ENCODE measurements at places on chromosomes 12 and 14.

DNA sequence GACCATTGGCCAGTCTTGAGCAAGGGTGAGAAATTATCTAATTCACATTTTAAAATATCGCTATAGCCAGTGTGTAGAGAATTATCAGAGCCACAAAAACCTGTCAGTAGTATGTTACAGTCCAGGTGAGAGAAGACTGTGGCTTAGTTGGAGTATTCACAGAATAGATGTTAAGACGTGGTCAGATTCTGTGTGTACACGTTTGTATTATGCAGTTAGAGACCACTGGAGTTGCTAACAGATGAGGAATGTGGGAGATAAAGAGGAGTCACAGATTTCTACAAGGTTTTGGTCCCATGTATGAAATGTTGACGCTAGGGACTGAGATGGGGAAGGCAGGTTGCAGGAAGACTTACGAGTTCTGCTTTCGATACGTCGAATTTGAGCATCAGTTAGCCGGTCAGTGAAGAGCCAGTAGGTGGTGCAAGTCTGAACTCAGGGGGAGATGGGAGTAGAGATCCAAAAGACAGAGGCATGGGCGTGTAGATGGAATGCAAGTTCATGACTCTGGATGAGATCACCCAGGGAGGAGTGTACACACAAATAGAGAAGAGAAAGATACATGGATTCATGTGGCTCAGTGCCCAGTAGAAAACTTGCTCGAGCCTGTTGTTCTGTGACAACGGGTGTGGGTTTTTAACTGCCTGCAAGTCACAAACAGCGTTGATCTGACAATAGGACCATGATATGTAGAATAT lies 114.8 kb upstream of the FLRT2 start:
- H3K4me1 ChIP-seq: no peaks in the 10 kb centered on the region
- no peaks in the 10 kb centered on the region for H3K36me3 ChIP-seq
- DNase-seq: peak; percentile 65

GRCh38 chr14:89892953-89893352 lies 61.6 kb downstream of the EFCAB11 start:
- H3K27ac ChIP-seq: no peak overlapping the region
- H3K4me1 ChIP-seq: no peaks in the 10 kb centered on the region
- no peaks in the 10 kb centered on the region for H3K27me3 ChIP-seq
- no peak overlapping the region for H3K4me3 ChIP-seq
- H3K36me3 ChIP-seq: no peaks in the 10 kb centered on the region

- no peak for DNase-seq
- no peak overlapping the region for H3K4me3 ChIP-seq
- no peak overlapping the region for H3K27ac ChIP-seq
- no peaks in the 10 kb centered on the region for H3K27me3 ChIP-seq
- H3K4me1 ChIP-seq: no peaks in the 10 kb centered on the region
- H3K36me3 ChIP-seq: no peaks in the 10 kb centered on the region
Measured at GRCh38 chr12:32794281-32794680, 38.6 kb upstream of the YARS2 start.

DNA sequence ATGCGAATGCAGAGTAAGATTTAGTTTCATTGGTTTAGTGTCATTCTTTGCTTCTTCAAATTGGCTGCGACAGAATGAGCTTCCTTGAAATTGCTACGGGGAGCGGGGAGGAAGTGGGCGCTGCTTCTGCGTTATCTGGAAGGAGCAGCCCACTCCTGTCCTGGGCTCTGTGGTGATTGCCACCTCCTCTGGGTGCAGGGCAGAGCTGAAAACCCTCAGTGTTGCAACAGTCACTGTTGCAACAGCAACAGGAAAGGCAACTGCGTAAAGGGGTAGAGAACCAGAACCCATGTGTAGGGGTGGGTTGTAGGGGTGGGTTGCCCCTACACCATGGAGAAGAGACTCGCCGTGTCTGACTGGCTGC lies 57.7 kb downstream of the MAX start:
- no peaks in the 10 kb centered on the region for H3K36me3 ChIP-seq
- no peak overlapping the region for H3K4me3 ChIP-seq
- H3K27me3 ChIP-seq: no peaks in the 10 kb centered on the region
- no peak for DNase-seq
- H3K4me1 ChIP-seq: no peaks in the 10 kb centered on the region

- no peaks in the 10 kb centered on the region for H3K36me3 ChIP-seq
- no peak for DNase-seq
- no peak overlapping the region for H3K4me3 ChIP-seq
Measured at GRCh38 chr14:101717663-101718490, 43.6 kb upstream of the PPP2R5C start.

- no peaks in the 10 kb centered on the region for H3K27me3 ChIP-seq
- no peak overlapping the region for H3K4me3 ChIP-seq
- H3K27ac ChIP-seq: no peak overlapping the region
Measured at GRCh38 chr12:128956755-128957154, 103.5 kb downstream of the GLT1D1 start.

GRCh38 chr12:110039085-110039807 lies 9.1 kb downstream of the C12orf76 start:
- peak overlapping the region; percentile 85 for H3K27ac ChIP-seq
- peak; percentile 40 for DNase-seq
- no peaks in the 10 kb centered on the region for H3K36me3 ChIP-seq
- no peaks in the 10 kb centered on the region for H3K27me3 ChIP-seq

- no peaks in the 10 kb centered on the region for H3K36me3 ChIP-seq
- no peak for DNase-seq
- no peaks in the 10 kb centered on the region for H3K27me3 ChIP-seq
- no peak overlapping the region for H3K27ac ChIP-seq
- no peak overlapping the region for H3K4me3 ChIP-seq
Measured at GRCh38 chr14:59123975-59124374, 64.5 kb upstream of the DAAM1 start.

DNA sequence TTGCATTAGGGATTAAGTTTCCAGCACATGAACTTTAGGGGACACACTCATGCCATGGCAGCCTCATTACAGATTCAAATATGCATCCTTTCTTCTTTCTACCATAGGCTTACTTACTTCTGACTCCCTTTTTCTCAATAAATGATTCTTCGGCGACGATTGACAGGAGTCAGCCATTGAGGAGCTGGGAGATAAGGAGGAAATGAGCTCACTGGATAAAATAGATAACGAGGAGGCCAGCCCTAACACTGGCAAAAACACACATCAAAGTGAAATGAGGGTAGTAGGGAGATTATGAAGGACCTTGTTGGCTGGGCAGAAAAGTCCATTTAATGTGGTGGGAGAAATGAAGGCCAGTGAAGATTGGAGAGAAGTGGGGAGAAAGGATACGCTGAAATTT lies 172.2 kb downstream of the SLC41A2 start:
- H3K27ac ChIP-seq: no peak overlapping the region
- no peak overlapping the region for H3K4me3 ChIP-seq
- H3K27me3 ChIP-seq: no peaks in the 10 kb centered on the region
- H3K4me1 ChIP-seq: no peaks in the 10 kb centered on the region
- no peaks in the 10 kb centered on the region for H3K36me3 ChIP-seq
- no peak for DNase-seq

GRCh38 chr12:116677202-116677661 lies 60.6 kb downstream of the SPRING1 start:
- no peak overlapping the region for H3K4me3 ChIP-seq
- H3K27me3 ChIP-seq: no peaks in the 10 kb centered on the region
- no peak overlapping the region for H3K27ac ChIP-seq
- H3K36me3 ChIP-seq: no peaks in the 10 kb centered on the region
- no peak for DNase-seq

GRCh38 chr12:128387811-128388422 lies 120.9 kb downstream of the TMEM132C start:
- peak; percentile 61 for DNase-seq
- no peak overlapping the region for H3K4me3 ChIP-seq
- H3K36me3 ChIP-seq: no peaks in the 10 kb centered on the region
- no peaks in the 10 kb centered on the region for H3K4me1 ChIP-seq
- H3K27ac ChIP-seq: no peak overlapping the region

GRCh38 chr12:113461666-113462065 lies 10.0 kb downstream of the LHX5 start:
- H3K4me3 ChIP-seq: no peak overlapping the region
- no peaks in the 10 kb centered on the region for H3K36me3 ChIP-seq
- peaks cover 22% of the 10 kb centered on the region for H3K4me1 ChIP-seq
- no peak overlapping the region for H3K27ac ChIP-seq
- H3K27me3 ChIP-seq: peaks cover 17% of the 10 kb centered on the region

DNA sequence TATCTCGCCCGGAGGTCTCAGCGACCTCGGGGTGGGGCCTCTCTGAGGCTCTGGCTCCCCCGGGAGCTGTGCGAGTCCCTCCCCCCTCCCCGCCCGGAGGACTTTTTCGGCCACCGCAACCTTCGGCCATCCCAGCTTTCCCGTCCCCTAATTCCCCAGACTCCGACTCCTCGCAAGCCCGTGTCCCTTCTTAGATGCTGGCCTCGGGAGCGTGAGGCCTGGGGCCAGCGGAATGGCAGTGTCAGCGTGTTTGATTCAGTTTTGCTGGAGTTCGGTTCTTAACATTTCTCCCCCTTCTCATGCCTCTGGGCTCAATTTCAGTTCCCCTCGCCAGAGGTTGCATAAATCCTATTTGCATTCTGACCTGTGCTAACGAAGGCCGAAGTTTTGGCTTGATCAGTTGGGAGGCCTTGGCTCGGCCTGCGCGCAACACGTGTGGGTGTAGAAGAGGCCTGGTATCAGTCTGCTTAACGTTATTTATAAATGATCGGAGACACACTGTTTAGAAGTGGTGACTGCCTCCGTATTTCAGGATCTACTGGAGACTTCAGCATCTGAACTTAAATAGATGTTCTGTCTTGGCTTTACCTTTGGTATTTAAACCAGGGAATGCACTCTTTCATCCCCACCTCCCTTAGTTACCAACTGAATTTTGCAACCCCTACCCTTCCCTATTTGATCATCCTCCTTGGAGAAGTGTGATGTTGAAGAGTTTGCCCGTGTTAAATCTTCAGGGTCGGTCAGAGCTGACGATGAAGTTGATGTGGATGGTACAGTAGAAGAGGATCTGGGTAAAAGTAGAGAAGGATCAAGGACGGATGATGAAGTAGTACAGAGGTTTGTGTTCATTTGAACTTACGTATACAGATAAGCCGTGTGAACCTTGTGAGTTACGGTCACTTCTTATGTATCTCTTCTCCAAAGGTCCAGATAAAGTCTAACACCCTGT lies 851 bp downstream of the HSP90B1 start:
- no peak for DNase-seq
- peaks cover 8% of the 10 kb centered on the region for H3K4me1 ChIP-seq
- peak overlapping the region; percentile 72 for H3K4me3 ChIP-seq
- no peaks in the 10 kb centered on the region for H3K27me3 ChIP-seq
- H3K27ac ChIP-seq: peak overlapping the region; percentile 95

DNA sequence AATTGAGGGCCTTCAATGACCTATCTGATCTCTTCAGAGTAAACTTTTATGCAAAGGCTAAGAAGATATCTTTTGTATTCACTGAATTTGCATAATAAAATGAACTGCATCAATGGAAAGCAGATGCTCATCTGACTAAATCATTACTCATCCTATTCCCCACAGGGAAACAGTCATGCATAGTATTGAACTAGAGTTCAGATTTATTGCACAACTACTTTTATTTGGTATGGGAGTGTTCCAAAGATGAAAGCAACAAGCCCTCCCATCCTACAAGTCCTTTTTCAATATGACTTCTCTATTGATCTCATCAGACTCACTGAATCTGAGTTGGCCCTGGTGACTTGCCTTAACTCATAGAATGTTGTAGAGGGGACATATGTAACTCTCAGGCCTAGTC lies 159.8 kb downstream of the KITLG start:
- no peaks in the 10 kb centered on the region for H3K36me3 ChIP-seq
- no peaks in the 10 kb centered on the region for H3K27me3 ChIP-seq
- no peaks in the 10 kb centered on the region for H3K4me1 ChIP-seq
- DNase-seq: no peak

- H3K27me3 ChIP-seq: no peaks in the 10 kb centered on the region
- no peaks in the 10 kb centered on the region for H3K36me3 ChIP-seq
- H3K4me1 ChIP-seq: no peaks in the 10 kb centered on the region
- H3K27ac ChIP-seq: no peak overlapping the region
- DNase-seq: no peak
- no peak overlapping the region for H3K4me3 ChIP-seq
Measured at GRCh38 chr12:87676731-87677130, 352.5 kb downstream of the C12orf50 start.

GRCh38 chr12:113416091-113416754 lies 6.0 kb upstream of the SDSL start:
- H3K4me1 ChIP-seq: no peaks in the 10 kb centered on the region
- H3K36me3 ChIP-seq: no peaks in the 10 kb centered on the region
- no peaks in the 10 kb centered on the region for H3K27me3 ChIP-seq
- no peak for DNase-seq
- H3K27ac ChIP-seq: no peak overlapping the region
- no peak overlapping the region for H3K4me3 ChIP-seq

- H3K4me3 ChIP-seq: peak overlapping the region; percentile 68
- peaks cover 51% of the 10 kb centered on the region for H3K27me3 ChIP-seq
- no peak for DNase-seq
- peaks cover 4% of the 10 kb centered on the region for H3K4me1 ChIP-seq
Measured at GRCh38 chr12:21938879-21939278, 2.3 kb downstream of the ABCC9 start.

- H3K27ac ChIP-seq: peak overlapping the region; percentile 78
- no peak for DNase-seq
- H3K4me1 ChIP-seq: peaks cover 6% of the 10 kb centered on the region
- no peaks in the 10 kb centered on the region for H3K36me3 ChIP-seq
- no peaks in the 10 kb centered on the region for H3K27me3 ChIP-seq
Measured at GRCh38 chr12:53093777-53094393, 3.6 kb upstream of the IGFBP6 start.

GRCh38 chr14:86838363-86838762 lies 1154.6 kb downstream of the GALC start:
- H3K36me3 ChIP-seq: no peaks in the 10 kb centered on the region
- no peaks in the 10 kb centered on the region for H3K27me3 ChIP-seq
- no peak for DNase-seq

GRCh38 chr14:69612014-69612782 lies 802 bp downstream of the SUSD6 start:
- no peaks in the 10 kb centered on the region for H3K27me3 ChIP-seq
- peak overlapping the region; percentile 89 for H3K4me3 ChIP-seq
- H3K4me1 ChIP-seq: peaks cover 32% of the 10 kb centered on the region
- DNase-seq: no peak
- no peaks in the 10 kb centered on the region for H3K36me3 ChIP-seq

DNA sequence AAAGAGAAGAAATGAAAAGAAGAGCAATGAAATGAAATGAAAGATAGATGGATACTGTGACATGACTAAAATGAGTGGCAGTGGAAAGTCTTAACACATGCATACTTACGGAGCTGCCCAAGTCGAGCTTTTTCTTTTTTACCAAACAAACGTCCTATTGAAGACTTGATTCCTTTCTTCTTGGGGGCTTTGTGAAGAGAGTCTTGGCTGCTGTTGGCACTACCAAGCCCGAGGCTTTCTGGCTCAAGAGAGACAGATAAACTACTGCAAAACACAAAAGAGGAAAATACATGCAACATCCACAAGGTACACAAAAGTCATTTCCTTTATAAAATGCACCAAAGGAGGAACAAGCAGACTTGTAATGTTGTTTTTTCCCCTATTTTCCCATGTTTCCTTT lies 261.2 kb downstream of the ACSS3 start:
- no peak overlapping the region for H3K27ac ChIP-seq
- DNase-seq: no peak
- H3K36me3 ChIP-seq: no peaks in the 10 kb centered on the region
- no peak overlapping the region for H3K4me3 ChIP-seq
- no peaks in the 10 kb centered on the region for H3K27me3 ChIP-seq

- peaks cover 9% of the 10 kb centered on the region for H3K4me1 ChIP-seq
- DNase-seq: peak; percentile 37
- no peaks in the 10 kb centered on the region for H3K36me3 ChIP-seq
- H3K4me3 ChIP-seq: no peak overlapping the region
Measured at GRCh38 chr12:11581179-11581755, 68.2 kb upstream of the ETV6 start.

GRCh38 chr12:64609536-64610078 lies 688 bp upstream of the RASSF3 start:
- no peaks in the 10 kb centered on the region for H3K27me3 ChIP-seq
- H3K36me3 ChIP-seq: no peaks in the 10 kb centered on the region
- peak overlapping the region; percentile 89 for H3K27ac ChIP-seq
- peak overlapping the region; percentile 90 for H3K4me3 ChIP-seq
- DNase-seq: no peak
- no peaks in the 10 kb centered on the region for H3K4me1 ChIP-seq
